CD4-positive, alpha-beta T cell treated with Interleukin-15 for 1 hour (primary cell): ENCODE measurements at places on chromosomes 7 and 10.

DNA sequence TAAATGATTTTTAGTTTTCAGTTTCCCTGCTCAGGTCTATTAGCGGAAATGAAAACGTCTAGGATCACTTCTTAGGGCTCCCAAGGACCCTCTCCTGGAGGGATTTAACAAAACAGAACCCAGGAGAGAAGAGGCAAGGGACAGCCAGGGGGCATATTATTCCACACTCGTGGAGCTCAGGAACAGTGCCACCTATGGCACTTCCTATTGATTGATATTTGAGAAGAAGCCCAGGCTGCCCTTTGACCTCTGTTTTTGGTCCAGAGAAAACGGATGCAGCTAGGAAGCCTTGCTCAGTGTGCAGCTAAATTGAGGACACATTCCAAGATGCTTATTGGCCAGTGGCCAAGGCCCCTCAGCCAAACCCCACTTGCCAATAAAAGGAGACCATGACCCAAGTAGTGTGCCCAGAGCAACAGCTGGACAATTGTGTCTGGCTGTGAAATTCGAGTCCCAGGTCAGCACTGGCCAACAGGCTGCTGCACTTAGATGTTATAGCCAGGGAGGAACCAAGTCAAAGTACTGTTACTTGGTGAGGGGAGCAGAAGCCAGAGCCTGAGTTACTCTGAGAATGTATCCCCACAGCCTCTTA lies 24.0 kb upstream of the GPNMB start:
- no peak for DNase-seq

DNA sequence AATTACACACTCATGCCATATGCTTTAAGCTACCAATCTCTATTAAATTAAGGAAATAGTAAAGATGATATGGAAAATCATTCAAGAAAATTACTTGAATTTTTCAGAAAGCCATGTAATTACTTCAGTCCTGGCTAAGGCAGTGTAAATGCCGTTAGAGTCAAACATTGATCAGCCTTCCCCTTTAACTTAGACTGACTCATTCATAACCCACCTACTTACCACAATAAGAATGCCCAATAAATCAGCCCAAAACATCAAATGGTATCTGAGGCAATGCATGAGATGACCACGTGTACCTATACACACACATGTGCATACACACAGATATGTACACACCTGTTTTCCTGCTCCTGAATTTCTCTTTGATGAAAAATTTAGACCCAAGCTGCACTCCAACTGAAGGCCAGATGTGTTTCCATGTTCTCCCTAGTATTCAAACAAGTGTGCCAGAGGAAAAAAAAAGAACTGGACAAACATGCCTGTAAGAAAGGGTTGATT lies 30.2 kb upstream of the PDE1C start:
- no peak for DNase-seq

- no peak for DNase-seq
These were observed 14.1 kb downstream of the TMEM72 start for GRCh38 chr10:44925224-44925623.

DNA sequence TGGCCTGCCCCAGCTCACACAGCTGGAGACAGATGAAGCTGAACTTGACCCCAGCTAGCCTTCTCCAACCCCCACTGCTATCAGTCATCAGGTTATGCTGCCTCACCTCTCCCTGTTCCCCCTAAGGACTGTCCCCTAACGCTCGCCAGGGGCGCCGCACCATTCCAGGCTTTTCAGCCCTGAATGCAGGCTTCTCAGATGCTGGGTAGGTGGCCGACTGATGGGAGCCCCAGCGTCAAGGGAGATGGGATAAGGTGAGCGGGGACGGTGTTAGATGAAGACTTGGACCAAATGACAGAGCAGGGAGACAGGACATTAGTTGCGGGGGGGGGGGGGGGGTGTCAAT lies 15.8 kb upstream of the OPALIN start:
- no peak for DNase-seq

- peak; percentile 23 for DNase-seq
These were observed 2.0 kb downstream of the ZMIZ1 start for GRCh38 chr10:79070606-79071395.
